Activated CD4-positive, alpha-beta T cell treated with anti-CD3 and anti-CD28 coated beads for 48 hours (primary cell): ENCODE measurements at places on chromosomes 2 and 18.

GRCh38 chr2:239393941-239394340 lies 6.9 kb downstream of the HDAC4 start:
- DNase-seq: no peak

DNA sequence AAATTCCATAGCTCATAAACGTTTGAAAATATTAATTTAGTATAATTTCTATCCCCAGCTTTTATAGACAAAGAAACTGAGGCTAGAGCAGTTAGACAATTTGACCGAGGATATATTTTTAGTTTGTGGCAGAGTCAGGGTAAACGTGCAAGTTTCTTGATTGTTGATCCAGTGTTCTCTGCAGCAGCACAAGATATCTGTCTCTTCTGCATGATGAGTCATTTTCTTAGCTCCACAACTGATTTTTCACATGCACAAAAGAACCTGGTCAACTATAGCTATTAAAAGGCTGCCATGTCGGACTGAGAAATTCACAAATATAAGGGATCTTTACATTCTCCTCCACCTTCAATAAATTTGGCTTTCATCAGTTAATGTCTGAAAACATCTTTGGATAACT lies 143.4 kb upstream of the CYP26B1 start:
- no peak for DNase-seq

DNA sequence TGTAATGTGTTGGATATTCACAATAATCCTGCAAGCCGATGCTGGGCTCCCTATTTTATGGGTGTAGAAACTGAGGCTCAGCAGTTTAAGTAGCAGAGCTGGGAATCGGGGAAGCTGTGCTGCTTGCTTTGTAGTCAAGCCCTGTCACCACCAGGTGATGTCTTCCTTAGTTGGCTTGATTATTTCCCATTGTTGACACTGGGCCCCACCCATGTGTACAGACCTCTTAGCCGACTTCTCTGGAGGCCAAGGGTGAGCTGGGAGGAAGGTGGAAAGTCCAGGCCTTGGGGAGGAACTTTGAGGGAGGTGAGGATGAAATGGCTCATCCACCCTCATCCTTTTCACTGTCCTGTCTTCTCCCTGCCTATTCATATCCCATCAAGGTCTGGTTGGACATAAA lies 60.0 kb downstream of the CAPN13 start:
- DNase-seq: no peak

GRCh38 chr2:222057347-222058073 lies 241.3 kb downstream of the PAX3 start:
- no peak for DNase-seq

GRCh38 chr2:75475976-75476375 lies 84.8 kb downstream of the EVA1A start:
- no peak for DNase-seq

DNA sequence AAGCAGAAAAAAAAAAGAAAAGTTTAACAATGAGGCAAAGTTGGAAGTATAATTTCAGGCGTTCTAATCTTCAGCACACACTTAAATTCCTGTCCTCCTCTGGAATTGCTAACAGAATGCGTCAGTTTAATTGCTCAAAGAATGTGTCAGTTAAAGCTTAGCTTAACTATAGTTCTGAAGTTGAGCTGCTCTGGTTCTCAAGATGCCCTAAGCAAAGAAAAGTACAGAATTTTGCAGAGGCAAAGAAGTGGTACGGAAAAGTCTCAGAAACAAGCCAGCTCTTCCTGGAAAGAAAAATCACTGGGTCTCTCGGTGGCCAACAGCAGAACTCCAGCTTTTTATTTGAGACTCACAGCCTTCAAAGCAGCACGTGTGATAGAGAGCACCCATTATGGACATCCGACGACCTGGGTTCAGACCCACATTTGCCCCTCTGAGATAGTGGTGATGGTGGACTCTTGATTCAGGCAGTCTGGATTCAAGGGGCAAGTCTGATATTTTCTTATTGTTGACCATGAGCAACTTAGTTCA lies 22.2 kb upstream of the MYO3B start:
- no peak for DNase-seq

- DNase-seq: no peak
Observed at GRCh38 chr2:69694894-69695849, 46.8 kb upstream of the ANXA4 start.

GRCh38 chr2:209523867-209524266 lies 100.0 kb downstream of the MAP2 start:
- DNase-seq: no peak

- no peak for DNase-seq
Observed at GRCh38 chr2:132732694-132733093, 62.7 kb upstream of the LYPD1 start.

DNA sequence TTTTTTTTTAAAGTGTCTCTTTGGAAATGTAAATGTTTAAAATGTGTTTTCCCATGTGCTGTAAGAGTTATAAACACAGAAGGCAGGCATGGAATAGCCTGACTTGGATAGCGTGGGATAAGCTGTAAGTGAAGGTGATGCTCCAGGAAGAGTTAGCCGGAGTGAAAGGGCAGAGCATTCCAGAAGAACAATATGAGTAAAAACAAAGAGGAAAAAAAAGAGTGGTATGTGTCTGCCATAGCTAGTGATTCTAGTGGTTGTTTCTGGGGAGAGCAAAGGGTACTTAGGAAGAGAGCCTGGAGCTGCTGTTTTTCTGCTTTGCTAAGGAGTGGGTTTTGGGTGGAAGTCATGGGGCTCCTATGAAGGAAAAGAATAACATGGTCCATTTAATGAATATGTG lies 126.9 kb upstream of the DLGAP1 start:
- DNase-seq: no peak

GRCh38 chr2:69390471-69390870 lies 3.4 kb upstream of the GFPT1 start:
- DNase-seq: no peak

DNA sequence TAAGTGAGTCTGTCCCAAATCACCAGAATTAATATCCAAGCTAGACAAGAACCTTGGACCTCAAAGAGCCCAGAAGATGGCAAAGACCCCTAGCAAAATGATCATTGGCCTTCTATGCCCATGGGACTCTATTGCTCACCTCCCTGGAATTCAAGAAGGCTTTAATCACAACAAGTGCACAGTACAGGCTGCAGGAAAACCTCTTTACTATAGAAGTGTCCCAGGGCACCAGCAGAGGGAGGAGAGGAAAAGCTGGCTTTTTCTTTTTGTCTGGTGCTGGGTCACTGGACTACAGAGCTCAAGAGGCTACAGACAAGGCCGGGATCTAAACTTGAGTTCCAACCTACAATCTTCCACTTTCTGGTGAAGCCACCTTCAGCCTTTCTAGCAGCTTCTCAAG lies 88.3 kb upstream of the PPP1CB start:
- no peak for DNase-seq

- DNase-seq: no peak
Observed at GRCh38 chr2:178681081-178681480, 126.1 kb downstream of the TTN start.

- DNase-seq: no peak
Observed at GRCh38 chr2:106130251-106130998, 63.7 kb downstream of the UXS1 start.

DNA sequence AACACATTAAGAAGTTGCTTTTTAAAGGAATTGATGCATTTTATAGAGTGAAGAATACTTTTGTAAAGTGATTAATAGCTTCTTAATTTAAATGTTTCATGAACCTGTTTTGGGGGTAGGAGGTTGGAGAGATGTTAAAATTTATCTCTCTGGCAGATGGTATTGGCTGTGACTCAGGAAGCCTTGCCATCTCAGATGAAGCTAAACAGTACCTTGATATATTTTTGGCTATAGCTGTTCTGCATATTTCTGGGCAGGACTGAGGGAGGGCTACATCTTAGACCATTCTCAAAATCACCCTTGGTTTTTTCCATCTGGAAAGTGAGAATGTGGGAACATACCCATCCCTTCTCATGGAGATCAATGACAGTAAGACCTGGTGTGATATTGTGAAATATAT lies 13.4 kb downstream of the CAPN14 start:
- no peak for DNase-seq

- DNase-seq: no peak
Observed at GRCh38 chr2:12317814-12318426, 398.8 kb upstream of the TRIB2 start.

GRCh38 chr2:34909992-34910705 lies 1311.0 kb upstream of the FAM98A start:
- no peak for DNase-seq

DNA sequence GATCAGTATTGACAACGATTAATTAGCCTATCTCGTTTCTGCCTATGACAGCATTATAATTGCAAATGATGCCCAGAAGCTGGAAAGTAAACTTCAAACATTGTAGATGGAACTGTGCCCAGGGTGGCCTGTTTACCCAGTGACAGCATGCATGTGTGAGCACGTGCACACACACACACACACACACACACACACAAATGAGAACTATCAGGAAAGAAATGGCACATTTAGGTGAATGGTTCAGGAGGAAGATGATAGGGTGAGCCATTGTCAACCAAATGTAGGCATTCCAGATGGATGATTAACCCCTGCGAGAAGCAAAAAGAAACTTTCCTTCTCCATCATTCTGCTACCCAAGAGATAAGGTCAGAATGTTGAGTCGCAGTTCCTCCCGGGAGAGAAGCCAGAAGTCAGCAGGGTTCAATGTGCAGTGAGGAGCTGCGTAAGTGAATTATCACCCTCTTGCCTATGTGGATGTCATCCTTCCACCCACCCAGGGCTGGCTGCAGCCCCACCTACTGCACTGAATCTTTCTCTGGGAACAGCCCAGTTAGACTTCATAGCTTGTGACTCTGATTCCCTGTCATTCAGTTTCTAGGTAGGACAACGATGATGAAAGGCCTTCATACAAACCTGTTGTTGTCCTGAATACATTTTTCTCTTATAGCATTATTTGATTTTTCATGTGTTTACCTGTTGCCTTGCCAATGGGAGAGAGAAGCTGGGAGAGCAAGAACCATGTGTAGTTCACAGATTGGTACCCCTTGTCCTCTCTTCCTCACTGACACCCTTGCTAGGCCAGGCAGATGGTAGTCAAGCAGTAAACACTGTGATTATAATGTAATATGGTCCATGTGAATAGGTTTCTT lies 3.5 kb upstream of the APOB start:
- DNase-seq: no peak

DNA sequence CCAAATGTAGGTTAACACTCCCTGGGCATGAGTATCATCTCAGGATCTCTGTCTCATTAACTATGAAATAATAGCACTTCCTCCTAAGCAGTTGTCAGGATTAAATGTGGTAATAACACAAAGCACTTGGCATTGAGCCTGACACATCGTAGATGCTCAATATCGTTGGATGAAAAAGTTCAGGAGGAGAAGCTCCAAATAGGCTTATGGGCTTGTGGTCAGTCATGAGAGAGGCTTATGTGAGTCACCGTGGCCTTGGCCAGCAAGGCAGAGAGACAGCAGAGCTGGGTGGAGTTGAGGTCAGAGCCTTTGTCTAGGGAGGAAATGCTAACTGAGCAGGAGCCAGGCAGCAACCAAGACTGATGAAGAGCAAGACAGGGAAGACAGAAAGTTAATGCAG lies 68.3 kb upstream of the PPM1B start:
- DNase-seq: no peak

DNA sequence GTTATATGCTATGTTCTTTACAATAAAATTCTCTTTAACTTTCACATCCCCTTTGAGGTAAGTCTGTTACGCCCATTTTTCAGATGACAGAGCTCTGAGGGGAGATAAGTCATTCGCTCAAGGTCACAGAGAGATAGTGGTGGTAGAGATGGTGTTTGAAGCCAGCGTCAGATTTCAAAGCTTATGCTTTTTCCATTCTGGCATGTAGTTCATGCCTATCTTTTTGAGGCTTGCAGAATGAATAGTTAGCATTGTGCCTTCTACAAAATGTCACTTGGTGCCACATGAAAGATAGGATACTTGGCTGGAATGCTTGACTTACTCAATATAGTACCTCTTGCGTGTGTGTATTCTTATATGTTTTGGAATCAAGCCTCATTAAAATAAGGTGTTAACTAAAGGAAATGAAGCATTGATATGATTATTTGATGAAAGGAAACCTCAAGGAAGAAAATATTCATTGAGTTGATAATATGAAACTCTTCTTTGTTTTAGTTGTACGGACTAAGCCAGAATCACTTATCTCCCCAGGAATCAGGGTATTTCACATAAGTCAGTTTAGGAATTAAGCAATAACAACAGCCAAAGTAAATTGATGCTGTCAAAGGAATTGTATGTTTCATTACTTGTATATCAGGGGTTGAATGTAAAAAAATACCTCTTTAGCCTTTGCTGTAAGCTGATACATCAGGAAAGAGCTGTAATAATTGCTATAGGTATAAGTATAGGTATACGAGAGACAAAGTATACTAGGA lies 15.5 kb downstream of the SPATS2L start:
- DNase-seq: no peak

GRCh38 chr2:27621524-27621923 lies 7.3 kb downstream of the CCDC121 start:
- DNase-seq: no peak

DNA sequence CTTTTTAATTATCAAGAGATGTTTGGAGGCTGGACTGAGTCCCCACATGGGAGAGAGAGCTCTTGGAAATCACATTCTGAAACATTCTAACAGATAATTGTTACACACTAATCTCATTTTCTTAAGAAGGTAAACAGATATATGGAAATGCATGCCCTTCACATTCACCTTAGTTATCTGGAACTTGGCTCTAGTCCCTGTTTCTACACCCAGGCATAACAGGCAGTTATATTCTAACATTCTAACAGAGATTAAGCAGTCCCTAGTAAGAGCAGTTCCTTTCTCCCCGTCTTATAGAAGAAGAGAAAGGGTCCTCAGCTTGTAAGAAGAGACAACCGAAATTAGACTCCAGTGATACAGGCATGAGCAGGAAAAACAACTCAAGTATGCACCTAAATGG lies 385.4 kb downstream of the SOX11 start:
- no peak for DNase-seq

- peak; percentile 30 for DNase-seq
Observed at GRCh38 chr18:79371561-79372121, 24.1 kb upstream of the NFATC1 start.

- no peak for DNase-seq
Observed at GRCh38 chr2:127145280-127145895, 38.4 kb upstream of the BIN1 start.

GRCh38 chr2:196515608-196516007 lies 123.9 kb upstream of the CCDC150 start:
- no peak for DNase-seq

- no peak for DNase-seq
Observed at GRCh38 chr2:128145651-128146050, 54.7 kb downstream of the UGGT1 start.

DNA sequence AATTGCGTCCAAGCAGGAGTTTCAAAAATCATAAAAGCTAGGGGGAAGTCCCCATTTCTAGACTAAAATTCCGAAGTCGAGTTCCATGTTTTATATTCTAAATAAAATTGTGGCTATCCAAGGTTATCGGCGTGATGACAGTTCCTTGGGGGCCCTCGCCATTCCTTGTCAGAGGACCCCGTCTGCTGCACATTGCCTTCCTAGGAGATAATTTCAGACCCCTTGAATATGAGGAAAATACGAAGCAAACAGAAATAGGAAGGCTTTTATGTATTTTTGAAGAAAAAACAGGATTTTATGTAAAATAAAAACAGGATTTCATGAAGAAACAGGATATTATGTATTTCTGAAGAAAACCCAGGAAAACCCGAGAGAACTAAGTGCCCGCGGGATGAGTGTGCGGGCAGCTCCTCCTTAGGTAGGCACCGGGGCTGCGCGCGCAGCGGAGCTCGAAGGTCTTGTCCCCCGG lies 465 bp upstream of the PLEKHA3 start:
- no peak for DNase-seq

GRCh38 chr18:1648712-1649111 lies 744.0 kb downstream of the ADCYAP1 start:
- no peak for DNase-seq
